Uterus (tissue), 4 donors: ENCODE measurements at places on chromosomes 4 and X.

GRCh38 chrX:153494541-153495361 lies at the start of gene BGN:
Gene BGN (plus strand): TSS chrX:153494980. CDS start chrX:153504632, 9,652 bp downstream.
- no peaks in the 10 kb centered on the region for H3K36me3 ChIP-seq
- H3K27me3 ChIP-seq = no peaks in the 10 kb centered on the region
- H3K27ac ChIP-seq = peak within 1 kb of the TSS; percentile 65
- H3K4me1 ChIP-seq = no peaks in the 10 kb centered on the region

DNA sequence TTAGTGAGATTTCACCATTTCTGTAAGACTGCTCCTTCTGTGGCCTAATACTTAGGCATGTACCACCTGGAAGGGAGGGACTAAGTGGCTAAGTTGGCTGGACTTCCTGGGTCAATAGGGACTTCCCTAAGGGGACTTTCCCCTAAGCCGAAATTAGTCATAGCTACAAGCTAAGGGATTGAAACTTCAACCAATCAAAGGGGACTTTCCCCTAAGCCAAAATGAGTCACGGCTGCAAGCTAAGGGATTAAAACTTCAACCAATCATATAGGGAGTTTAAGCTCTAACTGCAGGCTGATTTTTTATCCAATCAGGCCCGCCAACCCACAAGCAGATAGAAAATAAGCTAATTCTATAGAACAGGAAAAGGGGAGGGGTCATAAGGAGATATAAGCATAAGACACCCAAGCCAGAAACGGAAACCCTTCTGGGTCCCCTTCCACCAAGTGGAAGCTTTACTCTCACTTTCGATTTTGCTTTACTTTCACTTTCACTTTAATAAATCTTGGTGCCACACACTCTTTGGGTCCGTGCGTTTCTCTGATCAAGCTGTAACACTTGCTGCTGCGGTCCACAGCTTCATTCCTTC lies 382.8 kb downstream of the KLHL4 start:
- no peaks in the 10 kb centered on the region for H3K27me3 ChIP-seq
- no peak overlapping the region for H3K4me3 ChIP-seq
- DNase-seq = no peak
- H3K27ac ChIP-seq = no peak overlapping the region
- H3K4me1 ChIP-seq = no peaks in the 10 kb centered on the region

DNA sequence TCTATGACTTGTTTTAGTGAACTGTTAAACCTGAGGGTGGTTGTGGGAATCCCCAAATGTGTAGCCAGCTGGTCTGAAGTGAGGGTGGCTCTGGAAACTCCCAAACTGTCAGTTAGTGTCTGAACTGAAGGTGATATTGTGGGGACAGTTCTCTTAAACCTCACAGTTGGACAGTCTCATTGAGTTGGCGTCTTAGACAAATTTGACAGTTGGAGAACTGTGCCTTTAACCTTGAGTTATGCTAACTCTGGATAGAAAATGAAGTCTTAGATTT lies 20.7 kb upstream of the CTSO start:
- DNase-seq = no peak
- H3K36me3 ChIP-seq = no peaks in the 10 kb centered on the region

- peak overlapping the region; percentile 99 for H3K27ac ChIP-seq
- no peaks in the 10 kb centered on the region for H3K27me3 ChIP-seq
- no peaks in the 10 kb centered on the region for H3K4me1 ChIP-seq
- no peak for DNase-seq
- no peaks in the 10 kb centered on the region for H3K36me3 ChIP-seq
- peak overlapping the region; percentile 76 for H3K4me3 ChIP-seq
These were observed 2.0 kb upstream of the THAP9 start for GRCh38 chr4:82898322-82899243.

DNA sequence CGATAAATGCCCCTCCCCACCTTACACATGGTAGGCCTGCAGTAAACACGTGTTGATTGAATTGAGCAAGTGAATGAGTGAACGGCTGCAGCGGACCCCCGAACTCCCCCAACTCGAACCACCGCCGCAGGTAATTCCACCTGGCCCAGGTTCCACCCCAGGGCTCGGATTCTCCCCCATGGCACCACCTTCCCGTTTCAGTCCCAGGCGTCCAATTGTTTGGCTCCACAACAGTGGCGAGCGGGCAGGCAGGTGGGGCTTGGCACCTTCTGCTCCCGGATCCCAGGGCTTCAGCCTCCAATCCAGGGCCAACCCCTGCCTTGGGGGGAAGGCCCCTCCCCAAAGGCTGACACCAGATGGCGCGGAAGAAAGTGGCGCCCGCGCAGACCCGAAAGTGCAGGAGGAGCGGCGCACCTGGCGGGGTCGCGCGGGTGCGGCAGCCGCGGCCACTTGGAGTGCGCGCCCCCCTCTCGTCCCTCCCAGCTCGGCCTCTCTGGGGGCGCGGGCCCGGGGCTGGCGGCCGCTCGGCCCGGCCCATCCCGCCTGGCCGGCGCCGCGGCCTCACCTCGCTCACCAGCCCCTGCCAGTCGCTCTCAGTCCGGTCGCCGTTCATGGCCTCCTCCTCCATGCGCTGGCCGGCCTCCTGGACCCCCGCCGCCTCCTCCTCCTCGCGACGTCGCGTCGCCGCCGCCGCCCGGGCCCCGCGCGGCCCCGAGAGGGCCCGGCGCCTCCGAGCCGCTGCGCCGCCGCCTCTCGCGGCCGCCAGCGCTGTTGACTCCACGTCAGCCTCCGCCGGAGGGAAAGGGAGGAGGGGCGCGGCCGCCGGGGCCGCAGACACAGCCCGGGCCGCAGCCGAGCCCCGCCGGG lies at the start of gene CCDC149:
CCDC149 (minus strand) TSS at position 791 of the 867 bp plus-strand sequence; CDS start at position 613, 178 bp downstream.
- peak; percentile 68 for DNase-seq
- peak within 1 kb of the TSS; percentile 66 for H3K4me3 ChIP-seq
- peak within 1 kb of the TSS; percentile 92 for H3K27ac ChIP-seq
- no peaks in the 10 kb centered on the region for H3K36me3 ChIP-seq

GRCh38 chr4:171857302-171858012 lies 44.3 kb downstream of the GALNTL6 start:
- H3K27me3 ChIP-seq = no peaks in the 10 kb centered on the region
- H3K27ac ChIP-seq = no peak overlapping the region
- DNase-seq = no peak
- no peaks in the 10 kb centered on the region for H3K4me1 ChIP-seq

DNA sequence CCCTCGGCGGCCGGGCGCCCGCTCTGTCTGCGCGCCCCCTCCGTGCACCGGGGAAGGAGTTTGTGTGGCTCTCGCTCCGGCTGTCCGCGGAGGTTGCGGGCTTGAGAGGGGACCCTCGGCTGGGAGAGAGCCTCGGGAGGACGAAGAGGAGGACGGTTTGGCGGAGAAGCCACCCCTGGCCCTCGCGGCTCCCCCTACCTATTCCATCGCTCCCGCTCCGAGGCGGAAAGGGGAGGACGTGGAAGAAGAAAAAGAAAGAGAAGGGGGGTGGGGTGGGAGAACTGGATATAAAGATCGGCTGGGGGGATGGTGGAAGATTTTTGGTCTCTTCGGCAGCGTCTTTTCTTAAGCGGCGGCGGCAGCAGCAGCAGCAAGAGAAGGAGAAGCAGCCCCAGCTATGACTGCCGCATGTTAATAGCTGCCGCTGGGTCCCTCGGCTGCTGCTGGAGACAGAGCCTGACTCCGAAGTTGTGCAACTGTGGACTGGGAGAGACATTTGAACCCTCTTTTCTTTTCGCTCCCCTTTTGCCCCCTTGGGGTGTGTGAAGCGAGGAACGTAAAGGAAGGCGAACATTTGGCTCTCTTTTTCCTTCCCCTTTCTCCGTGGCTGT lies 895 bp downstream of the ADGRL3 start:
- no peaks in the 10 kb centered on the region for H3K27me3 ChIP-seq
- no peak overlapping the region for H3K27ac ChIP-seq
- no peak for DNase-seq
- H3K4me3 ChIP-seq = peak overlapping the region; percentile 48
- H3K4me1 ChIP-seq = no peaks in the 10 kb centered on the region

DNA sequence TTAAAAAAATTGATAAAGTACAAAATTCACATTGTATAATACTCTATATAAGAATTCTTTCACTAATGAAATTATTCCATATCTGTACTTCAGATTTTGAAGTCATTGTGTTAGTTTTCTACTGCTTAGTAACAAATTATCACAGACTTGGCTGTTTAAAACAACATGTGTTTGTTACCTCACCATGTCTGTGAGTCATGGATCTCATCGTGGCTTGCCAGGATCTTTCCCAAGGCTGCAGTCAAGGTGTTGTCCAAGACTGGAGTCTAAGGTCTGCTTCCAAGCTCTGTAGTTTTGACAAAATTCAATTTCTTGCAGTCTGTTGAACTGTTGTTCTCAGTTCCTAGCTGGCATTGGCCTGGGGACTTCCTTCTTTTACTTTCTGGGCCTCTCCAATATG lies 1286.9 kb downstream of the ADGRL3 start:
- H3K4me3 ChIP-seq = no peak overlapping the region
- no peaks in the 10 kb centered on the region for H3K27me3 ChIP-seq
- no peaks in the 10 kb centered on the region for H3K4me1 ChIP-seq
- H3K36me3 ChIP-seq = no peaks in the 10 kb centered on the region
- DNase-seq = no peak

DNA sequence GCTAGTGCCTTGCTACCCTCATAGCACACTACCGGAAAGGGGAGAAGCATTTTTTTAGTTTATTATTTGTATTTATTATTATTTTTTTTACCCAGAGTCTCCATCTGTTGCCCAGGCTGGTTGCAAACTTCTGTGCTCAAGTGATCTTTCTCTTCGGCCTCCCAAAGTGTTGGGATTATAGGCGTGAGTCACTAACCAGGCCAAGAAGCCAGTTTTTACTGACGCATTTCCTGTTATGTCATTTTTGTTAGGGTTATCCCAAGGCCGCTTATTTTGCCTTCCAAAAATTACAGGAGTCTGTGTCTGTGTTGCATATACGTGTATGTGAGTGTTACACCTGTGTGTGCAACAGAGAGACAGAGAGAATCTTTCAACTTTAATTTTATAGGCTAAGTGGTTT lies 404.5 kb downstream of the GBA3 start:
- no peaks in the 10 kb centered on the region for H3K27me3 ChIP-seq
- DNase-seq = no peak
- no peaks in the 10 kb centered on the region for H3K4me1 ChIP-seq
- H3K36me3 ChIP-seq = no peaks in the 10 kb centered on the region

GRCh38 chr4:11165052-11165451 lies 263.6 kb downstream of the HS3ST1 start:
- no peak overlapping the region for H3K4me3 ChIP-seq
- H3K4me1 ChIP-seq = no peaks in the 10 kb centered on the region
- no peaks in the 10 kb centered on the region for H3K27me3 ChIP-seq
- no peak overlapping the region for H3K27ac ChIP-seq
- DNase-seq = no peak

GRCh38 chrX:110316351-110317060 lies 1.4 kb downstream of the AMMECR1 start:
- H3K4me1 ChIP-seq = no peaks in the 10 kb centered on the region
- peak overlapping the region; percentile 60 for H3K4me3 ChIP-seq
- H3K36me3 ChIP-seq = no peaks in the 10 kb centered on the region
- H3K27ac ChIP-seq = peak overlapping the region; percentile 76

- DNase-seq = no peak
- H3K4me3 ChIP-seq = no peak overlapping the region
- H3K27me3 ChIP-seq = no peaks in the 10 kb centered on the region
- H3K36me3 ChIP-seq = no peaks in the 10 kb centered on the region
These were observed 23.8 kb upstream of the ADH7 start for GRCh38 chr4:99458911-99459447.

DNA sequence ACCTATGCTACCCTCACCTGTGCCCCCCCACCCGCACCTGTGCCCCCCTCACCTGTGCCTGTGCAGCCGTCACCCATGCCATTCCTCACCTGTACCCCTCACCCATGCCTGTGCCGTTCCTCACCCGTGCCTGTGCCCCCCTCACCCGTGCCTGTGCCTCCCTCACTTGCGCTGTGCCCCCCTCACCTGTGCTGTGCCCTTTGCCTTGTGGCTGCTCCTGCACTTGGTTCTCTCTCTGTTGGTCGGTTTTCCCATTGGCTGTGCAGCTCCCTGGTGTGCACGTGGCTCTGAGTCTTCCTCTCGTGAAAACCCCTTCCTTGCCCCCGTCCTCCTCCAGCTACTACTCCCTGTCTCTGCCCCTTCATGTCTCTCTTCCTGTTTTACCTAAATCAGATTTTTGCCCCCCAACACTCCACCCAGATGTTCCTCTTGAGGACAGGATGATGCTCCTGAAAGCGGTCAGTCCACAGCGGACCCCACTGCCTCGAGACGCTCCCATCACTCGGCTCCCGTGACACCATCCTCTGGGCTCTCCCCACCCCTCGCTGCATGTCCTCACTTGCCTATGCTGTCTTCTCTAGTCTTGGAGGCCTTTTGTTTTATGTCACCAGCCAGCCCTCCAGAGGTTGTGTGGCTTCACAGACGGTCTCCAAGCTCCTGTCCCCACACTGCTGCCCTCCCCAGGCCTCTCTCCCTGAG lies 6.8 kb downstream of the MAEA start:
- no peak for DNase-seq
- no peaks in the 10 kb centered on the region for H3K27me3 ChIP-seq
- no peaks in the 10 kb centered on the region for H3K36me3 ChIP-seq

- no peak for DNase-seq
- H3K27me3 ChIP-seq = no peaks in the 10 kb centered on the region
- no peak overlapping the region for H3K4me3 ChIP-seq
- no peaks in the 10 kb centered on the region for H3K4me1 ChIP-seq
- H3K36me3 ChIP-seq = no peaks in the 10 kb centered on the region
These were observed 83.8 kb downstream of the LUZP4 start for GRCh38 chrX:115373308-115373707.

GRCh38 chr4:41177016-41177415 lies 37.3 kb downstream of the APBB2 start:
- no peak overlapping the region for H3K4me3 ChIP-seq
- no peaks in the 10 kb centered on the region for H3K27me3 ChIP-seq
- H3K36me3 ChIP-seq = no peaks in the 10 kb centered on the region
- peak overlapping the region; percentile 40 for H3K27ac ChIP-seq
- peaks cover 18% of the 10 kb centered on the region for H3K4me1 ChIP-seq
- no peak for DNase-seq

- peak; percentile 68 for DNase-seq
- H3K27ac ChIP-seq = peak overlapping the region; percentile 10
- H3K4me3 ChIP-seq = peak overlapping the region; percentile 15
- H3K36me3 ChIP-seq = no peaks in the 10 kb centered on the region
- no peaks in the 10 kb centered on the region for H3K4me1 ChIP-seq
- H3K27me3 ChIP-seq = no peaks in the 10 kb centered on the region
These were observed 16.2 kb downstream of the ZFYVE28 start for GRCh38 chr4:2402048-2402842.

GRCh38 chr4:126742048-126742447 lies 890.7 kb upstream of the INTU start:
- H3K36me3 ChIP-seq = no peaks in the 10 kb centered on the region
- no peak overlapping the region for H3K27ac ChIP-seq
- no peak overlapping the region for H3K4me3 ChIP-seq
